ENCODE measurements at places on chromosomes 13 and 19. TPM values are rescaled to one million over a fixed set of nuclear protein-coding genes. Genes with fewer than 3 reads are reported as not detected.

DNA sequence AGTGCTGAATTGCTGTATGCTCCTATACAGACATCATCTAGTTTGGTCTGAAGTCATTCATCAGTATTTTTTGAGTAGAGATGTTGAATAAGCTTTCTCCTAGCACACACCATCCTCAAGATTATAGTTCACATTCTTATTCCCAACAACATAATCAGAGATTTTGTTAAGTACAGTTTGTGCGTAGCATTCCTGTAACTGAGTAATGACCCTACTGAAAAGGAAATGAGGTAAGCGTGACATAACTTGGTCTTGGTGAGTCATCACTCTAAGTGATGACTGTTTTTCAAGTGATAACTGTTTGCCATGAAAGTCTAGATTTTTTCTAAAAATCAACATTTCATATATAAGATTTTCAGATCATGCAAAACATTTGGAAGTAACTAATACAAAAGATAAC is 18.5 kb upstream of the FAM216B start:
- no peak for DNase-seq

DNA sequence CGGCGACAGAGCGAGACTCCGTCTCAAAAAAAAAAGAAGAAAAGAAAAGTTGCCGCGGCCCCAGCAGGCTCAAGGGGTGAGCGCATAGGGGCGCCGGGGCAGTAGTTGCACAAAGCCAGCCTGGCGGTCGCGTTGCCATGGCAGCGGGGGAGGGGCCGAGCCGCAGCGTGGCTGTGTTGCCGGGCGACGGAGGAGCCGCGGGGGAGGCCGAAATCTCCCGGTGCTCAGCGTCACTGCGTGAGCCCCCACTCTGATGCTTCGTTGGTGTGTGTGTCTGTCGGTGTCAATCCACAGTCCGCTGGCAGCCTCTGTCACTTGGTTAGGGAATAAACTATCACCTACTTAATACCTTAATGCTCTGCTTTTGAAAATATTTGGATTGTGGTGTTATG is 82.9 kb upstream of the C1QTNF9B start:
- peak; percentile 94 for DNase-seq

- DNase-seq = peak; percentile 86
Observed at GRCh38 chr19:48398375-48399235, 5.1 kb downstream of the GRIN2D start.

- DNase-seq = no peak
Observed at GRCh38 chr19:48635966-48636858, 967 bp downstream of the DBP start.

DCT gene
- polyA plus RNA-seq = not detected

DCAF15 gene
- 2.4 TPM for polyA plus RNA-seq

SLC6A16 gene
- polyA plus RNA-seq = 9.0 TPM
